ENCODE measurements at places on chromosomes 6 and 20.

DNA sequence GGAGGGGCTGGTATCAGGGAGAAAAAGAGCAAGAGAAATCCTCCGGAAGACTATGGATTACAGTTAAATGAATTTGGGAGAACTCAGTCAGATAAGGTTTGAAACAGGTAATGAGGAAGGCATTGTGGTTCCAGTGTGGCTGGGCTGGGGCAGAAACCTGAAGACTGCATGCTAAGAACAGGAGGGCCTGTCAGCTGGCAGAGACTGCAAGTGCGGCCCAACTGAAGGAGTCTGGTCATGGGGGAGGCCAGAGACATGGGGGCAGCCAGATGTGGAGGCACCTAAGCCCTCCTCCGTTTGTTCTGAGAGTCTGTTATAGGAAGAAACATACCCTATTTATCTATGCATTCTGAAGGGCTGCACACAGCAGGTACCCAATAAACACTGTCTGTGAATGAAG lies 16.6 kb downstream of the TFB1M start:
- no peak for DNase-seq

GRCh38 chr6:53391170-53391569 lies 42.4 kb upstream of the ELOVL5 start:
- no peak for DNase-seq

GRCh38 chr6:88982720-88983119 lies 19.3 kb upstream of the RNGTT start:
- peak; percentile 24 for DNase-seq

- DNase-seq: no peak
Observed at GRCh38 chr6:169070506-169071176, 183.0 kb downstream of the THBS2 start.

- DNase-seq: no peak
Observed at GRCh38 chr6:13554929-13555333, 19.5 kb upstream of the SIRT5 start.

GRCh38 chr6:9496837-9497236 lies 918.0 kb downstream of the TFAP2A start:
- DNase-seq: no peak
